ENCODE measurements at places on chromosomes 7 and 10.
A peak's percentile ranks its signal among the peaks of the same experiment; 100 is the strongest.

DNA sequence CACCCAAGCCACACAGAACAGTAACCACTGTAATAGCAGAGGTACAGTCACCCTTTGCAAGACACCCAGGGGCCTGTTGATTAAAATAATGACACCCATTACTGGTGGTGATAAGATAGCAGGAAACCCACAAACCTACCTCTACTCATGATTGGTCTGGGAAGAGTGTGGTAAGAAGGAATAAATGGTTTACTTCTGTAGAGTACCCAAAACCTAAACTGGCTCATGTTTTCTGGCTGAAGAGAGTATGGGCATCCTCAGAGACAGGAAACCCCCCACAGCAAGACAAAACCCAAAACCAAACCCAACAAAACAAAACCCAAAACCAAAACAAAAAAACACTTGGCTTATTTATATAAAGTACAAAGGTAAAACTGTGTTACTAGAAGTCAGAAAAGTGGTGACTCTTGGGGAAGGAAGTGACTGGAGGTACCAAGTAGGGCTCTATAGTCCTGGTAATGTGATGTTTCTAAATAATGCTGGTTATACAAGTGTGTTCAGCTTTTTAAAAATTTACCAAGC lies 15.5 kb upstream of the DNAJB12 start:
- no peak for DNase-seq

DNA sequence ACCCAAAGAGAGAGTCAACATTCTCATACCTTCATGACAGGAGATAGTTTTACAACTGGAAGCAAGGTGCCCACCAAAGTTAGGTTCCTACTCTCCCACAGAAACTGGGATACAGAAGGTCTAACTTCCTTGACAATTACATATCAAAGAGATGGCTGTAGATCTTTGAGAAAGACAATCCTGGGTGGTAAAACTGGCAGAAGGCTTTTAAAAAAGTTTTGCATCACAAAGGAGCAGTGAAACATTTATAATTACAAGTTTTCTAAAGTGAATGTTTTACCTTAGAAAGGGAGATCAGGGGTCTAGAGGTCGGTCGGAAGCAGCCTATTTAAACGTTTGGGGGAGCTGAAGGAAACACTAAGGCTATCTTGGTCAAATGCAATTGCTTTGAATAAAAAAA lies 166.6 kb upstream of the STEAP1 start:
- no peak for DNase-seq

DNA sequence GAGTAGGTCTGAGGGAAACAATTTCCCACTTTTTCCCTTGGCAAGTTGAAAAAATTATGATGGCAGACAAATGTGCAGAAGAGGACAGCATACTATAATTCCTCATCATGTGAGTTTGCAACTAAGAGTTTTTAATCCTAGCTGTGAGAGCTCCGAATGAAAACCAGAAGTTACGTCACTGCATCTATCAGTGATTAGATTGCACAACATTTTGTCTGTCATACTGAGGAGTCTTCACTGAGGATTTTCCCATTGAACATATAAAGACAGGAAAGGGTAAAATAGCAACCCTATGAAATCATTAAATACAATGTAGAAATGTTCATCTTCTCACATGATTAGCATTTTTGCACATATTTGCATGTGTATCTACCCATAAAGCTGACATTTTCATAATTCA lies 45.8 kb downstream of the ZNF736 start:
- DNase-seq: no peak

DNA sequence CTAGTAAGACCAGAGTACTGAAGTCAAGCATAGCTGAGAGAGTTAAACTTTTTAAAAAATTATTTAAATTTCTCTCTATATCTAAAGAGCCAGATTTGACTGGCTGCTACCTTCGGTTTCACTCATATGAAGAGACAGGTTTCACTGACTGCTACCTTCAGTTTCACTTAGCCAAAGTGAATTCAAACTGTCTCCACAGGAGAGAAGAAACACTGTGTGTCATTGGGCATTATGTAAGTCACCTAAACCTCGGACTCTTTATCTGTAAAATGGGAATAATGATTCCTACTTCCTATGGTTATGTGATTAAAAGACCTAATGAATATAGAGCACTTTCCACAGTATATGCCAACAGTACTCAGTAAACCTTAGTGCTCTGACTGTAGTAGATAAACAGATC lies 41.6 kb upstream of the MET start:
- no peak for DNase-seq

DNA sequence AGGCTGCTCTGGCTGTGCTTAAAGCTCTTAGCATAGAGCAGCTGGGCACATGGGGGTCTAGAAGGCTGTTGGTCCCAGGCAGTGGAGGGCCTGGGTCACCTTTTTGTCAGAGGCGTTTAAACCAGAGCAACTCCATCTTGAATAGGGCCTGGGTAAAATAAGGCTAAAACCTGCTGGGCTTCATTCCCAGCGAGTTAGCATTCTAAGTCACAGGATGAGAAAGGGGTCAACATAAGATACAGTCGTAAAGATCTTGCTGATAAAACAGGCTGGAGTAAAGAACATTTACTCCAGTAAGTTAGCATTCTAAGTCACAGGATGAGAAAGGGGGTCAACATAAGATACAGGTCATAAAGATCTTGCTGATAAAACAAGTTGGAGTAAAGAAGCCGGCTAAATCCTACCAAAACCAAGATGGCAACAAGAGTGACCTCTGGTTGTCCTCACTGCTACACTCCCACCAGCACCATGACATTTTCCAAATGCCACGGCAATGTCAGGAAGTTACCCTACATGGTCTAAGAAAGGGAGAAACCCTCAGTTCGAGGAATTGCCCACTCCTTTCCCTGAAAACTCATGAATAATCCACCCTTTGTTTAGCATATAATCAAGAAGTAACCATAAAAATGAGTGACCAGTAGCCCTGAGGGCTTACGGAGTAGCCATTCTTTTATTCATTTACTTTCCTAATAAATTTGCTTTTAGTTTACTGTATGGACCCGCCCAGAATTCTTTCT lies 96.8 kb upstream of the PCBD1 start:
- DNase-seq: peak; percentile 7

DNA sequence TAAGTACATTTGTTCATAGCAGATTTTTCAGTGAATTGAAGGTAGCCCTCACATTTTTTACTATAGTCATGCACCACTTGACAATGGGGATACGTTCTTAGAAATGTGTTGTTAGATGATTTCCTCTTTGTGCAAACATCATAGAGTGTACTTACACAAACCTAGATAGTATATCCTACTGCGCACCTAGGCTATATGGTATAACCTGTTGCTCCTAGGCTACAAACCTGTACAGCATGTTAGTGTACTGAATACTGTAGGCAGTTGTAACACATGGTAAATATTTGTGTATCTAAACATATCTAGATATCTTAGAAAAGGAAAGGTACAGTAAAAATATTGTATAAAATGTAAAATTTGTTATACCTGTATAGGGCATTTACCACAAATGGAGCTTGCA lies 41.2 kb downstream of the TAX1BP1 start:
- DNase-seq: no peak

DNA sequence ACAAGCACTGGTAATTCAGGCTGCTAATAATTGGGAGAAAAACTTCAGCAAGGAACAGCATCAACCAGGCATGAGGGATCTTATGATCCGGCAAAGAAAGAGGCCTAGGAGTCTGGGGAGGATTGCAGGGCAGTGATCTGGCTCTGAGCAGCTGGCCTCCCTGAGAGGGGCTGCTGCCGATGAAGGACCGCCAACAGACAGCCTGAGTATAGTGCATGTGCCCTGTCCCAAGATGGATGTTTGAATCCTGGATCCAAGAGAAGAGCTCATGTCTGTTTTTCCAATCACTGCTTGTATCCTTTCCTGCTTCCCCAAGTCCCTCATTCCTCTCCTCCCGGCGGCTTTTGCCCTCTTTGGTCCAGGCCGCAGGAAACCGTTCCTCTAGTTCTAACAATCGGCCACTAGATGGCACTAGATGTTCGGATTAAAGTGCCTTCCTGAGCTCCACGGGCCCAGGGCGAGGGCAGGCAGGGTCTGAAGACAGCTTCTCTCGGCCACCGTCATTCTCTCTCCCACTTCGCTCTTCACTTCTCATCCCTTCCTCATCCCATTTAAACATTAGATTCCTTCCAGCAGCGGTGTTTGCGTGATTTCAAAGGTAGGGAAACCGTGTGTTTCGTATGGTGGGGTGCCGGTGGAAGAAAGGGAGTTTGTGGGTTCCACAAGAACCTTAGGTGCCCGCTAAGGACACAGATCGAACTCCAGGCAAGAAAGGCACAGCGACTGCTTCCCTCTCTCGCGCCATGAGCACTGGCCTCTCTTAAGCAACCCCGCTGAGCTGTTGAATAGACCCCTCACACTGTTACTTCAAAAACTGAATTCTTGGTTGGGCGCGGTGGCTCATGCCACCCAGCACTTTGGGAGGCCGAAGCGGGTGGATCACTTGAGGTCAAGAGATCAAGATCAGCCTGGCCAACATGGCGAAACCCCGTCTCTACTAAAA lies 82.4 kb downstream of the ADCYAP1R1 start:
- peak; percentile 90 for DNase-seq

- peak; percentile 83 for DNase-seq
Observed at GRCh38 chr10:63628526-63629362, 107.5 kb downstream of the REEP3 start.
